MM.1S (cell line): ENCODE measurements at places on chromosomes 6 and 20.

- no peak for DNase-seq
- no peaks in the 10 kb centered on the region for H3K4me1 ChIP-seq
- no peaks in the 10 kb centered on the region for H3K36me3 ChIP-seq
These were observed 306.0 kb downstream of the FARS2 start for GRCh38 chr6:5567352-5567751.

GRCh38 chr20:8523684-8524083 is 391.6 kb downstream of the PLCB1 start:
- H3K4me3 ChIP-seq: no peak overlapping the region
- H3K36me3 ChIP-seq: no peaks in the 10 kb centered on the region
- peaks cover 5% of the 10 kb centered on the region; the same call in 1 of the 2 replicates for H3K4me1 ChIP-seq
- DNase-seq: no peak

- no peak for DNase-seq
- H3K36me3 ChIP-seq: no peaks in the 10 kb centered on the region
- peaks cover 7% of the 10 kb centered on the region; the same call in 1 of the 2 replicates for H3K4me1 ChIP-seq
- no peak overlapping the region for H3K27ac ChIP-seq
- peaks cover 100% of the 10 kb centered on the region for H3K27me3 ChIP-seq
- no peak overlapping the region for H3K4me3 ChIP-seq
These were observed 33.2 kb upstream of the PCMTD2 start for GRCh38 chr20:64222291-64222735.

DNA sequence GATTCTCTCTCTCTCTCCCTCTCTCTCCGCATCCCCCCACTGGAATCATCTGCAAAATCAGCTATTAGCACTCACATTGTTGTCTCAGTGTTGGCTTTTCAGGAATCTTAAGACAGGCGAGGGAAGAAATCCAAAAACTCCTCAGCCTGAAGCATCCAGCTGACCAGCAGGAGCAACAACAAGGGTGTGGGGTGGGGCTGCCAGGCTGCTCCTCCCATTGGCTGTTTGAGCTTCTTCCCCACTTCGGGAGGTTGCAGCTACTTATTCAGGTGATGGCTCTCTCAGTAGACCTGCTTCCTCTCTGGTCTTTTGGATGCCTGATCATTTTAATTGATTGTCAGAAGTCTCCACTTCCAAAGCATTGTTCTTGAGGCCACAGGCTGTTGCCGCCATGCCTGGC is 24.1 kb upstream of the SLC32A1 start:
- no peak overlapping the region for H3K4me3 ChIP-seq
- H3K4me1 ChIP-seq: no peaks in the 10 kb centered on the region
- DNase-seq: no peak
- peaks cover 73% of the 10 kb centered on the region for H3K27me3 ChIP-seq
- H3K27ac ChIP-seq: no peak overlapping the region
- H3K36me3 ChIP-seq: no peaks in the 10 kb centered on the region

DNA sequence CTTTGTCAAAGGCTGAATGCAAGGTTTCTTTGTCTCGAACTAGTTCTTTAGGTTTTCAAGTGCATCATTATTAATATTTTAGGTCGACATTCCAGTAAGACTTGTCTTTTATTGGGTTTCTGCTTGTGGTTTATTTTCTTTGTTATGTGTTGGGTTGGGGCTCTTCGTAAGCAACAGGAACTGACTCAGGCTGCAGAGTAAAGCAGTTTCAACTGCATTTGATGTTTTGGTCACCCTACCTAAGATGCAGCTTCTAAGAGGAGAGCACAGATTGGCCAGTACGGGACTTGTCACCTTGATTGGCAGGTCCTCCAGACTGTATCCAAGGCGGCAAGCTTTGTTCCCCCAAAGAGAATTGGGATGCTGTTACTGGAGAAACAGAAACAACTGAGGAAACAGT is 149.5 kb upstream of the SULF2 start:
- H3K4me1 ChIP-seq: peaks cover 8% of the 10 kb centered on the region
- peak overlapping the region; percentile 4; the same call in 1 of the 2 replicates for H3K27ac ChIP-seq
- no peak overlapping the region for H3K4me3 ChIP-seq
- H3K27me3 ChIP-seq: no peaks in the 10 kb centered on the region
- no peaks in the 10 kb centered on the region for H3K36me3 ChIP-seq

GRCh38 chr6:44045672-44046015 is 81.6 kb downstream of the MRPL14 start:
- H3K27ac ChIP-seq: no peak overlapping the region
- DNase-seq: no peak
- no peak overlapping the region for H3K4me3 ChIP-seq
- H3K27me3 ChIP-seq: no peaks in the 10 kb centered on the region
- H3K4me1 ChIP-seq: peaks cover 19% of the 10 kb centered on the region
- H3K36me3 ChIP-seq: no peaks in the 10 kb centered on the region

GRCh38 chr20:15455279-15455678 is 1117.9 kb upstream of the FLRT3 start:
- DNase-seq: no peak
- no peak overlapping the region for H3K4me3 ChIP-seq
- no peak overlapping the region for H3K27ac ChIP-seq
- no peaks in the 10 kb centered on the region for H3K36me3 ChIP-seq
- no peaks in the 10 kb centered on the region for H3K27me3 ChIP-seq
- no peaks in the 10 kb centered on the region for H3K4me1 ChIP-seq

DNA sequence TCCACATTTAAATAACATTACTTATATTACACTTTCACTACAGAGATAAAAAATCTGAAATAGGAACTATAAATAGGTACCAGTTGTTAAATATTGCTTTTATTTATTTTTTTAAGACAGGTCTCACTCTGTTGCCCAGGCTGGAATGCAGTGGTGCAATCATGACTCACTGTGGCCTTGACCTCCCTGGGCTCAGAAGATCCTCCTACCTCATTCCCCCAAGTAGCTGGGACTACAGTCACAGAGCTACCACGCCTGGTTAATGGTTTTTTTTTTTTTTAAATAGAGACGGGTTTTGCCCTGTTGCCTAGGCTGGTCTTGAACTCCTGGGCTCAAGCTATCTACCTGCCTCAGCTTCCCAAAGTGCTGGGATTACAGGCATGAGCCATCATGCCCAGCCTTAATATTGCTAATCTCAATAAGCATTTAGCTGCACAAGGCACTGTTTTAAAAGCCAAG is 17.3 kb downstream of the EEF1E1 start:
- peaks cover 4% of the 10 kb centered on the region; the same call in 1 of the 2 replicates for H3K36me3 ChIP-seq
- no peak overlapping the region for H3K27ac ChIP-seq
- H3K4me3 ChIP-seq: no peak overlapping the region
- no peak for DNase-seq
- no peaks in the 10 kb centered on the region for H3K27me3 ChIP-seq

GRCh38 chr6:112218563-112218962 is 35.8 kb downstream of the LAMA4 start:
- no peaks in the 10 kb centered on the region for H3K4me1 ChIP-seq
- DNase-seq: no peak
- no peak overlapping the region for H3K27ac ChIP-seq
- no peak overlapping the region for H3K4me3 ChIP-seq
- H3K27me3 ChIP-seq: no peaks in the 10 kb centered on the region
- no peaks in the 10 kb centered on the region for H3K36me3 ChIP-seq

- H3K27ac ChIP-seq: no peak overlapping the region
- peaks cover 14% of the 10 kb centered on the region for H3K4me1 ChIP-seq
- no peak overlapping the region for H3K4me3 ChIP-seq
- no peaks in the 10 kb centered on the region for H3K36me3 ChIP-seq
- no peak for DNase-seq
- H3K27me3 ChIP-seq: no peaks in the 10 kb centered on the region
These were observed 34.9 kb upstream of the TNFAIP3 start for GRCh38 chr6:137832110-137832509.

DNA sequence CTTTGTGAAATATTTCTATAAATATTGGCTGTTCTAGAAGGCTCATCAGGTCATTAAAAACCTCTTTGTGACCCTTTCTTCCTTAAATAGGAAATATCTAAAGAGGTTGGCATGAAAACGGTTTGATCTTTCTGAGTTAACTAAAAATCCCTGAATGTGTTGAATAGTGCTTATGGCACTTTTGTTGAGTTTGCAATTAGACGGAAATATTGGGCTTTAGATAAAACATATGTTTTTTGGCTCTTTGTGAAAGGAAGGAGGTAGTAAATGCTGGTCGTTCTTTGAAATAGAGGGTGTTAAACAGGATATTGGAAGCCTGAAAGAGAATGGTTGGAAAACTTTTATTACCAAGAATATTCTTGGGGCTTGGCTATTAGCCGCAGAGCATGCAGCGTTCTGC is 163.0 kb downstream of the ARID1B start:
- H3K27me3 ChIP-seq: no peaks in the 10 kb centered on the region
- DNase-seq: no peak
- H3K36me3 ChIP-seq: no peaks in the 10 kb centered on the region
- no peak overlapping the region for H3K4me3 ChIP-seq
- H3K27ac ChIP-seq: no peak overlapping the region

GRCh38 chr6:165439928-165440554 is 130.6 kb upstream of the C6orf118 start:
- no peak overlapping the region for H3K4me3 ChIP-seq
- H3K4me1 ChIP-seq: no peaks in the 10 kb centered on the region
- no peaks in the 10 kb centered on the region for H3K27me3 ChIP-seq
- H3K27ac ChIP-seq: no peak overlapping the region
- peak; percentile 19 for DNase-seq
